Activated CD8-positive, alpha-beta memory T cell treated with anti-CD3 and anti-CD28 coated beads for 48 hours (primary cell): ENCODE measurements at places on chromosomes 12 and 14.

- no peak for DNase-seq
Observed at GRCh38 chr14:74988131-74988530, 14.6 kb upstream of the EIF2B2 start.

DNA sequence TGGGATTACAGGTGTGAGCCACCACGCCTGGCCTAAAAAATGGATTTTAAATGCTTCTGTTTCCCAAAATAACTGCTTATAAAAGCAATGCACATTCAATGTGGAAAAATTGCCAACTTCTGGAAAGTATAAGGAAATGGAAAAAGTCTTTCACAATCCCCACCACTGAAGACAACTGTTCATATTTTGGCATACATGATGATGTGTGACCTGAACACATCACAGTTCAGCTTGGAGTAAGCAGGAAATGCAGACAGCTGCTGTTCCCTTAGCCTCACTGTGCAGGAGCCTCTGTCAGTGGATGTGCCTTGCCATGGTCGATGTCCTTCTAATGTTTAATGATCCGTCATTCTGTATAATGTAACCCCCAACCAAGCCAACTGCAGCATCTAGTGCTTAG lies 5.2 kb downstream of the MTERF2 start:
- DNase-seq: no peak

DNA sequence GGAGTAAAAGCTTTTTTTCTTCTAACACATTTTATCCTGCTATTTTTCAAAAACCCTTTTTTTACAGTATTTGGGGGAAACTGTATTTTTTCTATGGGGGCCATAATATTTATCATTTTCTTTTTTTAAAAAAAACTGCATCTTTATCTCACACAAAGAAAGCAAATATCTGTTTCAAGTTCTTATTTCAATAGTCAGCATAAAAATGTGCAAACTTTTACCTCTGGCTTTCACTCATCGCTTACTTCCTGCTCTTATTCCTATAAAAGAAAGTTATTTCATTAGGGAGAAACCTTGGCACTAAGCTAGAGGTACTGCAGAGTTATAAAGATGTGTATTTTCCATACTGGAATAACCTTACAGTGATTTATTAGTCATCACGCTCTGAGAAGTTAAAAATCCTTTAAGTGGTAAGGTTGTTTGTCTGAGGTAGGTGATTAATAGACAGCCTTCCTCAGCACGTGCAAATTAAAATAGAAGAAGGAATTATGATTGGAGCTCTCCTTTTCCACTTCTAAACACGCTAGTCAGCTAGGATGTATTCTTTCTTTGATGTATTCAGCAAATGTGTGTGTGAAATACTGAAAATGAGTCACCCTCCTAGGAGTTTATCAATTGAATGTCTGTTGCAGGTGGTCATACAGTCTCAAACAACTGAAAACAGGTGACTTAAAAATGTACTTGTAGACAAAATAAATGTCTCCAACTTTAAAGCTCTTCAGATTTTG lies 461.0 kb downstream of the GXYLT1 start:
- no peak for DNase-seq

- no peak for DNase-seq
Observed at GRCh38 chr12:3727877-3728632, 24.9 kb downstream of the CRACR2A start.
